ENCODE measurements at places on chromosomes 2 and 18.

DNA sequence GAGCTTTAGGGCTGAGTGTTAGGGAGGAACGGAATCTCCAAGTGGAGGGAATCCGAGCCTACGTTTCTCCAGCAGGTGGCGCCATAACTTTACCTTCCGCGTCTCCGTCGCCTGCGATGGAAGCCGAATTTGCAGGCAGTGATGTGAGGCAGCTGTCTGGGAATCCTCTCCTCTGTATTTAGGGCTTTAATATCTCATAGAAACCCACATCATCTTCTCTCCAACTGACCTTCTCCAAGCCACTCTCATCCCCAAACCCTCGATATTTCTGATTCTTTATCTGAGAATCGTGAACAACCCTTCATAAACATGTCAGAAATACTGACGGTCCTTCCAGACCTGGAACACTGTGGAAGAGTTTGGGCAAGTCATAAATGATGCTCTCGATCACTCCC lies 27.5 kb downstream of the SIX2 start:
- DNase-seq, result no peak

DNA sequence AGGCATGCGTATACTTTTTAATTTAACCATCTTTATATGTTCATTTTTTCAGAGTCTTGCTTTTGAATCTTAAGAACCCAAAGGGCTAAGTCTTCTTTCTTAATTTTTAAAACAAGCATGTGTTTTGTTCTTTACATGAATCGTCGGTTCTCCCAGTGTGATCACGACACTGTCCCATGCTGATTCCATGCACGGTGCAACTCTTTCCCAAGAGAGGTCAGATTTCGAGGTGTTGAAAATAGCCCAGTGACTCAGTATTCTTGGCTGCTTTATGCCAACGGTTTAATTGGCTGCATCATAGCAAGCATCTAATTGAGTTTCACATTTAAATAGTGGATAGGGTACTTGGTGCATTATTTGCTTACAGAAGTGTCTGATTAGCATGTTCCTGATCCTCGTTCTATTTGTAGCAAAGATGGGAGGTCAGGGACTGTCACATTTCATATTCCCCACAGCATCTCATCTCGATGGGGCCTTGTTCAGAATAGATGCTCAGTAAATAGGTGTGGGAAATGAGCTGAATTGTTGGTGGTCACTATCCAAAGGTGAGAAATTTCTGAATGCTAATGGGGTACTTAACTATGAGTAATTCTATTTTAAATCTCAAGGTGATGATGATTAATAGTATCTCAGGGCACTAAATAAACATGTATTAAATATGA lies 2.8 kb downstream of the NPAS2 start:
- DNase-seq, result no peak

DNA sequence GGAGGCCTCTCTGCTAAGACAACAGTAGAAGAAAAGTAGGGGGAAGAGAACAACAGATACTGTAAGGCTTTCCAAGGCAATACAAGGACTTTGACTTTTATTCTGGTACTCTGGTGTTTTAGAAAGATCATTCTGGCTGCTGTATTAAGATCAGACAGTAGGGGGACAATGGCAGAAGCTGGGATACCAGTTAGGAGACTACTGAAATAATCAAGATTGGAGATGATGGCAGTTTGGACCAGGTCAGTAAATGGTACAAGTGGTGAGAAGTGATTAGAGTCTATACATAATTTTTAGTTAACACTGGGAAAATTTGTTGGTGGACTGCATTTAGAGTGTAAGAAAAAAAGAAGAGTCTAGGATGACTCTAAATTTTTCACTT lies 139.7 kb downstream of the ROCK1 start:
- no peak for DNase-seq

- DNase-seq, result no peak
Observed at GRCh38 chr2:238925281-238925680, 77.4 kb downstream of the TWIST2 start.

DNA sequence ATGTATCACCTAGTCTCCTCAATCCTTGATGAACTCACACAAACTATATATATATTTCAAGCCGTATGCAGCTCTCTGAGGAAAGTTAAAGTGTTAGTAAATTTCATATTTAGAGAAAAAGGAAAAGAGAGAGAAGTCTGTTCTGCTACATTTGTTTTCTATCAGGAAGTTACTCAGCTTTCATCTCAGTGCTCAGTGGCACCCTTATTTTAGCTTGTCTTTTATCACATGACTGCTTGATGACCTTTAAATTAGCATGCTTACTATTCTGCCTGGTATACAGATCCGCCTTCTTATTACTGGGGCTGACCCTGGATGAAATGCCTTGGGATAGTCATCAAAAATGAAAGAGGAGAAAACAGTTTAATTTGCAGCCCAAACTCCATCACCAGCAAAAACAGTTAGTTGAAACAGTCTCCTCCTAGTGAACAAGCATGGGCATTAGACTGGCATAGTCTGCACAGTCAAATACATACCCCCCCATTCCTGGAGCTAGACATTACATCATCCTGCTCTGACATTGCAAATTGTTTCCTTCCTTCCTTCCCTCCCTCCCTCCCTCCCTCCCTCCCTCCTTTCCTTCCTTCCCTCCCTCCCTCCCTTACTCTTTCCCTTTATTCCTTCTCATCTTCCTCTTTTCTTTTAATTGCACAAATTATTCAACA lies 215.7 kb downstream of the TMEM182 start:
- no peak for DNase-seq

DNA sequence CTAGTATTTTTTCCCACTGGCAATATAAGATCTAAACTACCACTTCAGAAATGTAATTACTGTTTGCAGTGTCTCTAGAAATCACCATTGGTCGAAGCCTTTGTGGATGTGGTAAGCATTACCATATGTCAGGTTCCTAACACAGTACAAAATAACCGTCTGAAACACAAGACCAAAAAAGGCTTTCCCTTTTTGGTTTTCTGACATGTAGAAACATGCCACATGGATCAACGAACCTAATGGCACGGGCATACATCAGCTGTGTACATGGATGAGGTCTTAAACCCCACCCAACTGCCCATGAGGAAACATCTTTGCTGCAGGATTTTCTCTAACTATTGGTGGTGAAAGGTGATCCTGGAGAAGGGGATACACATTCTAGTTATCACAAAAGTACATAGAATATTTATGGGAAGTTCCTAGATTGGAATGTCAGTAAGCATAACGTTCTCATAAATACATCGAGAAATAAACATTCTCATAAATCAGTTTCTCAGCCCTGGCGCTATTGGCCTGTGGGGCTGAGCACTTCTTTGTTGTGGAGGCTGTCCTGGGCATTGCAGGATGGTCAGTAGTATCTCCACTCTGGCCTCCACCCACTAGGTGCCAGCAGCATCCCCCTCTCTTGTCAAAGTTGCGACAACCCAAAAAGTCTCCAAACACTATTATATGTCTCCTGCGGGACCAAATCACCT lies 9.0 kb downstream of the VIT start:
- no peak for DNase-seq

GRCh38 chr2:97701186-97701585 lies 12.2 kb upstream of the ZAP70 start:
- no peak for DNase-seq

DNA sequence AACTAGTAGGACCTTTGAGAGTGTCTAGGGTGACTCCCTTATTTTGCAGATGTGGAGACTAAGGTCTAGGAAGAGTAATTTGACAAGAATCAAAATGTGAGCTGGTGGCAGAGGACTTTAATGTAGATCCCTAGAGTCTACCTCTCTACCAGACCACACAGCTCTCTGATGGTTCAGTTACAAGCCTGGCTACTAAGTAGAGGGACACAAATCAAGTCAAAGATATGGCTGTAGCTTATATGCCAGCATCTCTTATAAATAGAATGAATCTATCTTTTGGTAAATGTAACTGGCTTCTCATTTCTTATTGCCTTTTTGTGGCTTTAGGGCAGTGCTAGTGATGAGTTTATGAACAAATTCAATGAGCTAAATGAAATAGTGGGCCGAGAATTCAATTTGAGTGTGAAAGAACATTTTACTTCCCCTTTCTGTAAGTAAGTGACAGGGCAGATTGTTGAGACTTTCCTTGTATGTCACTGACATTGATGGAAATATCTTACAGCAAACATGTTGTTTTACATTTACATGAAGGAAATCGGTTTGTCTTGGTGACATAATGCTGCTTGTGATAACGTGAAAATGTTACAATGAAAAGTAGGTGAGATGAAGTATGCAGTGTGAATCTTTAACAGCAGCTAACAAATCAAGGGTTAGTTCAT lies 28.3 kb downstream of the CSRNP3 start:
- DNase-seq, result no peak

GRCh38 chr18:25177631-25178030 lies 174.3 kb downstream of the ZNF521 start:
- DNase-seq, result no peak

- DNase-seq, result no peak
Observed at GRCh38 chr2:128395640-128396499, 77.2 kb upstream of the HS6ST1 start.
